Effector CD8-positive, alpha-beta T cell (primary cell): ENCODE measurements at places on chromosomes 6 and 20.

- no peak for DNase-seq
Observed at GRCh38 chr20:41030061-41030460, 1.4 kb downstream of the TOP1 start.

DNA sequence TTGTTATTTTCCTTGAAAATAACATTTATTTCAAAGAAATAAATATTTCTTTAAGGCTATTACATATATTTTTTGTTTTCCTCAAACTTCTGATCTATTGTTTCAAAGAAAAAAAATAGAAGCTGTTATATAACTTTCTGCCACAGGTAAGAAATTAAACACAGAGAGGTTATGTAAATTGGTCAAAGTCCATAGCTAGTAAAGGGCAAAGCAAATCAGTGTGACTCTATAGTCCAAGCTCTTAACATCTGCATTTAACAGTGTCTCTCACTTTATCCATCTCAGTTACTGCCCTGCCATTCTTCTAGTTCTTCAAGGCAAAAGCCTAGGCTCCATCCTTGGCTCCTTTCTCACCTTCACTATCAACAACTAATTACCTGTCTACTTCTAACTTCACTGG is 57.1 kb downstream of the RWDD2A start:
- no peak for DNase-seq

GRCh38 chr20:45347936-45348778 is at the start of gene SDC4:
TSS of gene SDC4 (minus strand) at chr20:45348424. CDS start at chr20:45348384, 40 bp downstream.
- DNase-seq = peak; percentile 40

GRCh38 chr6:132314432-132314831 is 86.8 kb downstream of the MOXD1 start:
- no peak for DNase-seq

DNA sequence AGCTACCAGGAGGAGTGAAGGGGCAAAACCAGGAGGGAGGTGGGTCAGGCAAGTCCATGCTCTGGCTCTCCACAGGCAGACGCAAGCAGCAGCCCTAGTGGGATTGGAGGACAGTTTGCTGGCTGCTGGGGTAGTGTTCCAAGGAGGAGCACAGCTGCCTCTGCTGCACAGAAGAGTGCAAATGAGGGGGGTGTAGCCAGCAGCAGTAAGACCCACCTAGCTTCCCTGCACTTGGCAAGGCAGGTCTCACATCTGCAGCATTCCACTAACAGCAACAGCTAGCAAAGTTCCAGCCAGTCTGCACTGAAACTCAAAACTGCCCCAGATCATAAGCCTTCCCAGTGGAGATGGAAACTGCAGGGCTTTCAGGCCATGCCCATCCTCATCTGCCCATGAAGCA is 405.0 kb downstream of the UTRN start:
- no peak for DNase-seq

GRCh38 chr6:90039911-90040310 is 145.6 kb downstream of the GJA10 start:
- no peak for DNase-seq

DNA sequence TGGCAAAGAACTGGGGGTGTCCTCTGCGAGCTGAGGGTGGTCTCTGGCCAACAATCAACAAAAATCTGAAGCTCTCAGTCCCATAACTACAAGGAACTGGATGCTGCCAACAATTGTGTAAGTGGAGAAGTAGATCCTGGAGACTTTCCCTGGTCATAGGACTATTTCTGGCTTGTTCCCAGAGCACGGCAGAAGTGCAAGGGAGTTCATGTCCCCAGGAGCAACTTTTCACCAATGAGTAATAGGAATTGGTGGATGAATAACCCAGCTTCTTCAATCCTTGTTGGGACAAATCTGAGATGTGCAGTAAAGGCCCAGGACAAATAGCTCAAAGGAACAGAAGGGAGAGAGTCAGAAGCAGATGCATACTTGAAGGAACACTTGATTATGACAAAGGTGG is 95.5 kb downstream of the QRSL1 start:
- no peak for DNase-seq

GRCh38 chr6:37018198-37019064 is 13.0 kb downstream of the FGD2 start:
- DNase-seq = peak; percentile 69

DNA sequence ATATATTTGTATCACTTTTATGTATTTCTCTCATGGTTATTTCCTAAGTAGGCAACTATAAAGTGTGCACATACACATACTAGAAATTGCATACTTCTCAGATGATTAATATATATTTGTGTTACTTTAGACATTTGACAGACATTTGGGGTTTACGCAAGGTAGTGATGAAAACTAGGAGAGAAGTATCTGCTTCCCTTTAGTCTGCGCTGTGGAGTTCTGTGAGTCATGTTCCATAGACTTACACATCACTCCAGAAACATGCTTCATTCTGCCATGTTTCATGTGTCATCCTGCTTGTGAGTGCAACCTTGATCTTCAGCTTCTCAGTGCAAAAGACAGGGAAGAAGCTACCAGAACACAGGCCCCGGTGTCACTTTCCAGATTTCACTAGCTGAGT is 200.7 kb upstream of the BMP2 start:
- no peak for DNase-seq

GRCh38 chr6:31559958-31560696 is 12.0 kb upstream of the LTA start:
- DNase-seq = no peak

- no peak for DNase-seq
Observed at GRCh38 chr6:152625213-152625612, 11.9 kb downstream of the SYNE1 start.

- no peak for DNase-seq
Observed at GRCh38 chr6:65123521-65123920, 583.5 kb downstream of the EYS start.

DNA sequence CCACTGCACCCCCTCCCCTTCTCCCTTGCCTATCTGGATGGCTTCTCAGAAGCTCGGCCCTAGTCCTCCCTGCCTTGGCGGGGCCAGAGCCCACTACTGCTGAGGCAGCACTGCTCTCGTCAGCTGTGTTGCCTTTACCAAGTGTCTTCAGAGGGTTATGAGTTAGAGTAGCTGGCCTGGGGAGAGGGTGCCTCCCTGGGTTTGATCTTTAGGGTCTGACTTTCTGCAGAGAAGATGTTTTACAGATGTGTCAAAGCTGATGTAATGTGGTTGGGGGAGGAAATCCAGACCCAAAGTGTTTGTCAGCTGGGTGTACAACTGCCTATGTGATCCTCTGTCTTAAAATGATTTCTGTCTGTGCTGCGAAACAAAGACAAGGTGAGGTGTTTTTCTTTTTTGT is 30.4 kb upstream of the PI16 start:
- DNase-seq = no peak

- no peak for DNase-seq
Observed at GRCh38 chr6:105397987-105398386, 4.9 kb downstream of the PREP start.

DNA sequence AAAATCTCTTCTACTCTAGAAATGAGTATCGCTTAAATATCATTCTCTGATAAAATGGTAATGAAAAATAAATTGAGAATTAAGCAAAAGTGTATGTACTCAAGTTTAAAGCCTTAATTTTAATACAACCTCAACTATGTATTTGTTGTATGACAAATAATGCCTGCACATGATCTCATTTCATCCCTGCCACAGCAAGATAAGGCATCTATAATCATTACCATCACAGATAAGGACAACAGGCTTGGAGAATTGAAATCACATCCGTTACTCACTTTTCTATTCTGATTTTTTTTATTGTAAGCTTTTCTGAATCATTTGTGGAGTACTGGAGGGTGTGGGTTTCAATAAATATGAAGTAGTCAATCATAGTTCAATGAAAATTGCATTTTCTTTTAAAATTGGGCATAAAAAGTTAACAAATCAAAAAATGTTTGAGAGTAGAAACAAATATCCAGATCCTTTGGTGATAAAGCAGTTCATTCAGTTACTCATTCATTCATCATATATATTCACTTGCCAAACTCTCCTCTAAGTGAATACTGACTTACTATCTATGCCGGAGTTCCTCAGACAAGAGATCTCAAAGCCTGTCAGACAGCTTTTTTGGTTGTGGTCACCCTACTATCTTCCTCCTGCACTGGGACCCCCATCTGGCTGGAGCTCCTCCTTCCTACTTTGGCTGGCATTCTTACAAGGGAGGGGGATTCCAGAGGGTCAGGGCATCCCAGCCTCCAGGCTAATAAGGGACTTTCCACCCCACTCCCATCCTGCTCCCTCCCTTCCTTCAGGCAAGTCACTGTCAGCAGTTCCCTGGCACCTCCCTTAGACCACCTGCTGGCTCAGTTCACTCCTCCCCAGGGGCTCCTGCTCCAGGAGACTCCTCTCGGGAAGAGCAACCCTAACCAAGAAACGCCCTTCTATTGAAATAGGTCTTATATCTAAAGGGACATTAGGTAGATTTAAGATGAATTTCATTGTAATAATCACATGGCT is 118.6 kb downstream of the OGFRL1 start:
- DNase-seq = no peak

DNA sequence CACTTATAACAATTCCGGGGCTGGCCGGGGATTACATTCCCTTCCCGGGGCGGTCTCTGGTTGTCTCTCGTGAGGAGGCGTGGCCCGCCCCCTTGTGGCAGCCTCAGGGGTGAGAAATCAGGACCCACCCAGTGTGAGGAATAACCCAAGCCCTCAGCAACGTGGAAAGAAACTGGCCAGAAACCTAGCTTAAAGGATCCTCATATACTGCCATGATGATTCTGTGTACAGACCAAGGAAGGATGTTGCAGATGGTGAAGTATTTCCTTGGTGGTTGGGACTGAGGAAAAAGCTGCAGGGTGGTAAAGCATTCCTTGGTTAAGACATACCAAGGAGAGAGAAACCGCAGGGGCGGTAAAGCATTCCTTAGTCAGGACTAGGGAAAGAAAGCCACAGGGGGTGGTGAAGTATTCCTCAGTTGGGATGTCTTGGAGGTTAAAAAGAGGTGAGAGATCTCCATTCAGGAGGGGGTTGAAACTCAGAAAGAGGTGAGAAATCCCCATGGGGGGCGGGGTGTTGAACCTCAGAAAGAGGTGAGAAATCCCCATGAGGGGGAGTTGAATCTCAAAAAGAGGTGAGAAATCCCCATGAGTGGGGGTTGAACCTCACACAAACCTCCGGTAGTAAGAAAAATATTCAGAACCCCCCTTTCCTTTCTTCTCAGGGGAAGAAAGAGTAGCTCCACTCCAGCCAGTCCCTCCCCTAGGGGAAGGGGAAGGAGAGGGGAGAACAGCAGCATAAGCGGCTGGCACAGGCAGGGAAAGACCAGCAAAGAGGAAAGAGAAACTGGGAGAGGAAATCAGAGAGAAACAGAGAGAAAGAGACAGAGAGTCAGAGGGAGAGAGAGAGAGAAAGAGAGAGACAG is 238.1 kb downstream of the RNGTT start:
- DNase-seq = no peak
